Brain pericyte (primary cell): ENCODE measurements at places on chromosomes 5 and 9.

DNA sequence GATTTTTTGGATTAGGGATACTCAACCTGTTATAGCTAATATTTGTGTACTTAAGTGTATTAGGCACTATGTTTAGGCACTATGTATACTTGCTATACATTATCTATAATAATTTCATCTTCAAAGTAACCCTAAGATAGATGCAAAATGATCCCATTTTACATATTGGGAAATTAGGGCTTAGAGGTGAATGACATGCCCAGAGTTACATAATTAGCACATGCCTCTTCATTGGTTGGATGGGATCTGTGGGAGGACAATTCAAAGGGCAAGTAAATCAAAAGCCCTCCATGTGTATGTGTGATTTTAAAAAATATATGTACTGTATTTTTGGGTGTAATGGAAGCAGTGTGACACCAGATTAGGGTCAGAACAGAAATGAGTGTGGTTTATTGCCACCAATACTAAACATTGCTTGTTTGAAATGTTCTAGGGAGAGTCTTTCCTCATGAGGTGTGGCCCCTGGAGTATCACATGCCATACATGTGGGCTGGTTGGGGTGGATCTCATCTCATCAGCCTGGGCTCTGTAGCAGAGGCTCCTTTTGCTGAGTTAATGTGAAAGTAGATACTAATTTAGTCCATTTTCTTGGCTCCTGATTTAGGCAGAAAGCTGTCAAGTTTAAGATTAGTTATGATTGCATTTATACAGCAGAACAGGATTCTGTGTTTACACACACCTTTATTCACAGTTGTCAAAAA lies 5.5 kb downstream of the C9orf85 start:
- no peak for DNase-seq

DNA sequence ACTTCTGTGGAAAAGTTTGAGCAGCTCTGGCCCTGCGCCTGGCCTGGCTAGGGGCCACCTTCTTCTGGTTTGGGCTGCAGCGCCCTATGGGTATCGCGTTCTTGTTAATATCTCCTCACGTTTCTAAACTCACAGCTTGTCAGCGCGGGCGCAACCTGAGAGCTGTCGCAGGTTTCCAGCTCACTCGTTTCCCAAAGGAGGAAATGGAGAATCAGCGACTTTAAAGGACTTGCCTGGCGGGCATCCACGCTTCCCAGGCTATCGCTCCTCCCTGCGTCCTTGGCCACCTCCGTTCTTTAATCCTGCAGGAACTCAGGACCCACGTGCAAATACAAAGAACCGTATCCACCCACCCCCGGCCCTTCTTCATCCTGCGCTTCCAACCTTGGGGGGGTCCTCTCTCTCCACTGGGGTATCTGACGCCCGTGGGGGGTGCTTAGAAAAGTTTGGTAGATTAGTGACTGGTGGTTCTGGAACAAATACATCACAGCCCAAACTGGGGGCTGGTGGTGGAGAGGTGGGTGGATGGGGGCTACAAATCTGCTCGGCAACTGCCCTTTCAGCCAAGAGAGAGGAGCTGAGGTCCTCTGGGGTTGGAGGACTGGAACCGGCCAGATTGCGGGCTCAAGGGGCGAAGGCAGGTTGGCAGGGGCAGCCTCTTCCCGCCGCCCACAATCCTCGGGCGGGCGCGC lies 578 bp upstream of the PSAT1 start:
- no peak for DNase-seq

DNA sequence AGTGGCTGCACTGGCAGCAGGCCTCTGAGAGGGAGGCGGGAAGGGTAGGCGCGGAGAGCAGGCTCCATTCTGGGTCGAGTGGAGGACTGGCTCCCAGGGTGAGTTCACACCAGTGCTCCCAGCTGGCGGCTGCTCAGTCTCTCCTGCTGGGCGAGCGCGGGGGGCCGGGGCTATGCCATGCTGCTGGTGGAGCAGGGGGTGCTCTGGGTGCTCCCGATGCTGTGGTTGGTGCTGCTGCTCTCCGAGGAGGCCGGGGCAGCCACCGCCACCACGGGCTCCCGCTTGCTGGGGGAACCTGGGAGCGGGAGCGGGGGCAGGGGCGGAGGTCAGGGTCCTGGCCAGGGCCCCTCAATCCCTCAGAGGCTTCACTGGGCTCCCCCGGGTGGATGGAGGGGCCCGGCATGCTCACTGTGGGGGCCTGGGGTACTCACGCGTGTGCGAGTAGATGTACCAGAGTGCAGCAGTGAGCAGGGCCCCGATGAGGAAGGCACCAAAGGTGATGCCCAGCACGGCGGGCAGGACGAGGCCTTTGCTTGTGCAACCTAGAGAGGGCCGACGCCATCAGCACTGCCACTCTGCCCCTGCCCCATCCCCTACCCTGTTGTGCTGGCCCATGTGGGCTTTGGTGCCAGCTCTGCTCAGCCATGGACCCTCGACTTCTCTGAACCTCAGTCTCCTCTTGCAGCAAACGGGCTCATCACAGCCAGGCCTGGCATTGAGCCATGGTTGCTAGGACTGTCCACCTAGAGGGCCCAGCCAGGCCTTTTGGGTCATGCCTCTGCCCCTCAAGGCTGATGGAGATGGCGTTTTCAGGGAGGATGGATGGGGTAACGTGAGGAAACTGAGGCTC lies 13.1 kb downstream of the FPGS start:
- no peak for DNase-seq

GRCh38 chr5:146474065-146474464 lies 26.9 kb downstream of the TCERG1 start:
- no peak for DNase-seq

GRCh38 chr9:14824481-14824880 lies 85.7 kb downstream of the FREM1 start:
- no peak for DNase-seq

DNA sequence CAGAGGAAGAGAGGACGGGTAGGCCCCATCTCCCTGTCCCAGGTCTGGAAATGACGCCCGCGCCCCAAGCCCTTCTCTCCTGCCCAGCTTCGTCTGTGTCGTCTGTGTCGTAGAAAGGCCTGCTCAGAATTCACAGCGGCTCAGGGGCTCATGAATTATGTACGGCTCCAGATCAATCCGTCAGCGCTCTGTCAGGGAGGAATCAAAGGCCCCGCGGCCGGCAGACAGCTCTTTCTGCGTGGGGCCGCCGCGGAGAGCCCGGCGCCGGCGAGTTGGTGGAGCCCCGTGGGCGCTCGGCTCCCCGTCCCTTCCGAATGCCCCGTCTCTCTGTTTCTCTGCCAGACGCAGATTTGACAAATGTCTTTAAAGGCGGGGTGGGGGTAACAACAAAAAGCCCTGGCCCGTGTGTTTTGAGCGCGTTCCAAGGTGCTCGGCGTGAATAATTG lies 83.8 kb upstream of the RAPGEF1 start:
- no peak for DNase-seq
